ENCODE measurements at places on chromosomes 11 and 22.

- no peak for DNase-seq
Measured at GRCh38 chr11:830295-831117, 2.2 kb upstream of the CD151 start.

DNA sequence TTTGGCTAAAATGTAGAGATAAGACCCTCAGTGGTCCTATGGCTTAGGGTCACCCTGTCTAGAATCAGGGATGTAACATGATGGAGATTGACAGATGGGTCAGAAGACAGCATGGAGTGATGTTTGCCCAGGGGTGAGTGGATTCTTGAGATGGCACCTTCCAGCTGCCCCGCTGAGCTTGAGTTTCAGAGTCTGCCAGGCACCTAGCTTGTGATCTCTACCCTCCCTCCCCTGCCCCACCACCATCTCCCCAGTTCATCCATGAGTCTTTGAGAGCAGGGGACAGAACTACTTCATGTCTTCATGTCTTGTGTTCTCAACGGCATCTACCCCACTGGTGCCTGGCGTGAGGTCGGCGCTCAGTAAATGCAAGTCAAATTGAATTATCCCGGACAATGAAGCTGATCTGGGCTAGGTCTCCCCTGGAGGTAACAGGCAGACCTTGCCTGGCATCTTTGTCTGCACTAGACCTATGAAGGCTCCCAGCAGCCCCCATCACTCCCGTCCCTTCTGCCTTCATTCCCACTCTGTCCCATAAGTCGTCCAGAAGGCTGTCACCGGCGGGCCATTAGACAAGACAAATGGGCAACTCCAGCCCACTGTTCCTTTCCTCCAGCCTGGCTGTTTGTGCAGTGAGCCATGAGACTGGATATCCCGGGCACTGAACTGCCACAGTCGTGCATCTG is 239.2 kb upstream of the TBCEL start:
- no peak for DNase-seq

- DNase-seq, result no peak
Measured at GRCh38 chr11:887589-887988, 23.0 kb downstream of the CHID1 start.

DNA sequence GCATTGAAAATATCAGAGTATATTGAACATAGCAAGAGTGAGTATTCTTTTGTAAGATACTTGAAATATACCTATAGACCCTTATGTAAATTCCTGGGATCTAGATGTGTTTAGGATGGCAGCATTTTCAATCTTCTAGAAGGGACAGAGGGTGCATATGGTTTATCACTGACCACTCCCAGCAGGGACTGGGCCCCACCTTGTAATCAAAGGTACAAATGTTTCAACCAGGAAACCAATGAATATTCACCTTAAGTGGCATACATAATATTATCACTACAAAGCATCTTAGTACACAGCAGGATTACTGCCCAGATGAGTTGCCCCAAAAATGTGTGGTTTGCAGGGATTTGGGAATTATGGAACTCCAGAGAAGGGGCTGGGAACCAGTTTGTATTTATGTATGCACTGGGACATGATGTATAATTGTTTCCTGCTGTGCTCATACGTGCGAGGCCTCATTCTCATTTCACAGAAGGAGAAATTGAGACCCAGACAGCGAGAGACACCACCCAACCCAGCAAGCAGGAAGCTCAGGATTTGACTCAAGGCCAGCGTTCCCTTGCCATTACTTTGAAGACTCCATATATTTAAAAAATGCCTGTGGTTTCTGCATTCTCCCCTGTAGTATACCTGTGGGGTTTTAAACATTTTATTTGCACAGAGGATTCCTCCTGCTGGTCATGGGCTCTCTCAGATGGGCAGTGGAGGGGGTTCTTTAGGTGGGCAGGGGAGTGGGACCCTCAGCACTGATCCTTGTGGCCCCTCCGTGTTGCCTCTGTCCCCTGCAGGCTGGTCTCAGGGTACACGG is 5.2 kb downstream of the APOL4 start:
- DNase-seq, result no peak

DNA sequence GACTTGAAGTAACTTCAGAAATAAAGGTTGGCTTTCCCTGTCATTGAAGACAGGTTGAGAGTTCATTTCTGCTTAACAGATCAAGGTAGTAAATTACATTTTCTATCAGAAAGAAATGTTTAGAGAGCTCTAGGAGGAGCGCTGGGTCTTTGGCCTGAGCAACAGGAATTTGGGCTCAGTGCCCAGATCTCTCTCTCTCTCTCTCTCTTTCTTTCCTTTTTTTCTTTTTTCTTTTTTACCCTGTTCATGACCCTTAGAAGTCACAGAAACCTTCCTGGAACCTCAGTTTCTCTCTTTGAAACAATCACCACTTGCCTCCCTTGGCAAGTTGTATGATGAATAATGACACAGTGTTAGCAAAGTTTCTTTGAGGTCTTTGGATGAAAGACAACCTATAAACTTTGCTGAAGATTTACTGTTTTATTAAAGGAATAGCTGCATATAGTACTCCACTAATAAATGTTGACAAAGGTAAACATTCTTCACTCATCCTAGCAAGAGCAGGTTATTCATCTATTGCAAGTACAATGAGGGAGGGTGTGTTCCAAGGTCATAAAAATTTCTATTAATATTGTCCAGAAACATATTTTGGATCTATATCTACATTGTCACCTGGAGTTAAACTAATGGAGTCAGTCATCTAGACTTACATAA is 35.5 kb upstream of the RASSF10 start:
- no peak for DNase-seq

DNA sequence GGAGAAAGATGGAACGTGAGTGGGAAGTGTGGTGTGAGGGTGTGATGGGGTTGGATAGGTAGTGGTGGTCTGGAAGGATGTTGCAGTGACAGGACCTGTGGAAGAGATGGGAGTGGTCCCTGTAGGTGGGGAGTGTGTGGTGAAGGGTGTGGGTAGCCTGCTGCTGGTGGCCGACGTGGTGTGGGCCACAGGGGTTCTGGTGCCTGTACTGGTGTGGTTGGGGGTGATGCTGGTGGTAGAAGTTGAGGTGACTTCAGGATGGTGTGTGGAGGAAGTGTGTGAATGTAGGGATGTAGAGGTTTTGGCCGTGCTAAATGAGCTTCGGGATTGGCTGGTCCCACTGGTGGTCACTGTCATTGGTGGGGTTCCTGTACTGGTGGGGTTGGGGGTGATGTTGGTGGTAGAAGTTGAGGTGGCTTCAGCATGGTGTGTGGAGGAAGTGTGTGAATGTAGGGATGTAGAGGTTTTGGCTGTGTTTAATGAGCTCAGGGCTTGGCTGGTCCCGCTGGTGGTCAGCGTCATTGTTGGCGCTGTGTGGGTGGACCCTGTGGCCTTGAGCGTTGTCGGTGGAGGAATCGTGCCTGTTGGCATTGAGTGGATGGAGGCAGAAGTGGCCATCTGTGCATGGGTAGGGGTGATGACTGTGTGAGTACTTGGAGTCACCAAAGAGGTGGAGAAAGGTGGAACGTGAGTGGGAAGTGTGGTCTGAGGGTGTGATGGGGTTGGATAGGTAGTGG is 19.1 kb downstream of the MUC6 start:
- DNase-seq, result no peak

GRCh38 chr22:24076091-24076867 is 65.2 kb downstream of the CABIN1 start:
- DNase-seq, result no peak

GRCh38 chr11:112177589-112177988 is 2.3 kb downstream of the BCO2 start:
- no peak for DNase-seq

GRCh38 chr22:27874185-27874584 is 44.9 kb downstream of the PITPNB start:
- DNase-seq, result no peak

GRCh38 chr11:38278457-38279141 is 1680.6 kb upstream of the RAG2 start:
- DNase-seq, result no peak

DNA sequence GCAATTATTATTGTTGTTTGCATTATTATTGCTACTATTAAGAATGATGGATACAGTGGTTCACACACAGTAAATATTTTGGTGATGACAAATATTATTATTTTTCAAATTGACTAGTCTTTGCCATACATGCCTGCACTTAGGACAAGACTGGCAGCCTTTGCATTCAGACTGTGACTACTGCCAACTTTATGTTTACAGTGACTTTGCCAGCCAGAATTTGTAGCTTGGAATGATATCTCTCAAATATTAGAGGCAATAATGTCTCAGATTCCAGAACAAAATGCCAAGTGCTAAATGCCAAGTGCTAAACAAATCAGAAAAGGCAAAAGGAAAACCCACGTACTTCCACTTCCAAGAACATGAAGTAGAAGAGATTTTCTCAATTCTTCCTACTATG is 823.1 kb downstream of the DLG2 start:
- DNase-seq, result no peak

DNA sequence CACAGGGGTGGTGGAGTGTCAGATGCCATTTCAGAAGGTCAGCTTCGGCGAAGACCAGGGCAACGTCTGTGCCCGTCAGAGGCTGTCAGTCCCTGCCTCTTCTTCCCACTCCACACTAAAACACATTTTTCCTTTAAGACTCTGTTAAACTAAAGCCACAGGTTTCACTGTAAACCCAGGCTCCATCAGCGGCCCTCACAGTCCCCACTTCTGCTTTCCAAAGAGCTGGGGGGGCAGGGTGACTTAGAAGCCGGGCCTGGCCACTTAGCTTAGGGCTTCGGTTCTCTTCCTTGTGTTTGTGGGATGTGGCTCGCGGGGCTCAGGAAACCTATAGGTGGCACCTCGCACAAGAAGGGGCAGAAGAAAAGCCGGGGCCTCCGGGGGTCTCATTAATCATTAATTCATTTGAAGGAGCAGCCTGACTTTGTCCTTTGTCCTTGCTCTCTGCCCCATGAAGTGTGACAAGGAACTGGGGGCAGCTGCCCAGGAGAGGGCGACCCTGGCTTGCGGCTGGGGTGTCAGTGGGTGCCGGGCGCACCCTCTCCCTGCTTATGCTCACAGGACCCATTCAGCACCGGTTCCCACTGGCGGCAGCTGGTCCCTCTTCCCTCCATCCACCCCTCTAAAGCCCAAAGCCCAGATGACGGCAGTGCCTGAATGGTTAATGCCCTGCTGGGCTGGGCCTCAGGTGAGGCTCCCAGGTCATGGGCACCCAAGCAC is 4.1 kb downstream of the SLC25A45 start:
- DNase-seq, result no peak

DNA sequence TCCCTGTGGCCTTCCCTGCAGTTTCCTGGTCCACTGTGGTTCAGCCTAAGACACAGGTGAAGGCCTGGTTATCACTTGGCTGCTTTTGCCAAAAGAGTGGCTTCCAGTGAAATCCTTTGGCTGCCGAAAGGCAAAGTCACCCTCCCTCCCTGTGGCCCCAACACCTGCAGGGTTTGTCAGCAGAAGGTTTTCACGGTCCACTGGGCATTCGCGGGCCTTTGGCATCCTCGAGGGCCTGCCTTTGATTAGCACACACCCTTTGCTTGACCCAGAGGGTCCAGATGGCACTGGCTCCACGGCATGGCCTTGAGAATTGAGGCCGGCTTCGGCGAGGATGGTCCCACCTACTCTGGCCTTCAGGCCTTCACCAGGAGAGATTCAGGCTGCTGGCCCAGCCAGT is 35.3 kb downstream of the RTN4R start:
- DNase-seq, result no peak

DNA sequence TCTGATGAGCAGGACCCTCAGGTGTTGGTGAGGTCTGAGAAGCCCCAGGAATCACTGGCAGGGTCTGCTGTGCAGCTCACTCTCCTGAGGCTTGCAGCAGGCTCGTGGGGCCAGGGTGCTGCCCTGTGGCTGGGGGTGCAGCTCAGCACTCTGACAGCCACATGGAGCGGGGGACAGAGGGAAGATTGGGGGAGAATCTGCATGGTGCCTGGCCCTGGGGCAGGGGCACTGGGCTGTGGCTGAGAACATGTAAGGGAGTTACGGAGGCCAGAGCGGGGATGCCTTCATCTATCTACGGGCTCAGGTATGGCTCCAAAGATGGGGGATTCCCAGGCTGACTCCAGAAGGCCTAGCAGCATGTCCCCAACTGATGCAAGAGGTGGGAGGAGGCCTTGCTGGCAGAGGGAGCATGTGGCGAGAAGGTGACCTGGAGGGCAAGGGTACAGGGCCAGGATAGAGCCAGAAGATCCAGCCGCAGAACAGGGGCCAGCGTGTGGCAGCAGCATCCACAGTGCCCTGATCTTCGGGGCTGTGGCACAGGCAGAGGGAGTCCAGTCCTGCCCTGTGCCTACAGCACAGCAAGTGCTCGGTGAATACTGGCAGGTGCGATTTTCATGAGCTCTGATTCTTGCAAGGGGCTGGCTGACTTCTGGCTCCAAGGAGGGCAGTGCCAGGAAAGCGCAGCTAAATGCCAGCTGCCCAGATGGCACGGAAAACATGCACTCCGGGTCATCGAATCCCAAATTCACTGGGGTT is 184.7 kb downstream of the CTTN start:
- DNase-seq, result no peak

GRCh38 chr22:37223965-37224551 is 11.8 kb upstream of the SSTR3 start:
- DNase-seq, result no peak

Data from stimulated activated CD8-positive, alpha-beta memory T cell treated with anti-CD3 and anti-CD28 coated beads, Interleukin-7, amount 100 ng/mL, for 24 hours (primary cell).